ENCODE measurements at places on chromosomes 2 and 18.

GRCh38 chr18:22564036-22564435 lies 146.3 kb upstream of the CTAGE1 start:
- no peak for DNase-seq

GRCh38 chr2:81334046-81334445 lies 1029.5 kb upstream of the LRRTM1 start:
- no peak for DNase-seq

DNA sequence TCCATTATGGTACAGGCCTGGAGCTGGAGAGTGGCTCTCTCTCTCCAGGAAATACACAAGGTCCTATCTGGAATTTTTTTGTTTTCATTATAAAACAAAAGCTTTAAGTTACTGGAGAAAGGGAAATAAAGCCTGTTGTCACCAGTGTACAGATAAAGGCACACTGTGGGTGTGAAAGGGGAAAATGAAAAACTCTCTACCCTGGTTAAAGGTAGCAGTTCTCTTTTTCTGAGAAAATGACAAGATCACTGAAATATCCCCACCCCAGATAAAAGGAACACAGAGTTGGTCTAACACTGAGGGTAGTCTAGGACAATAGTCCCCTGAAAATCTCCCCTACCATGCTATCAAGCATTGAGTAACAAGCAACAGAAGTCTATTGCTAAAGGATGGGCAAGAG lies 438.7 kb downstream of the MBD2 start:
- no peak for DNase-seq

- DNase-seq: no peak
Measured at GRCh38 chr2:44967056-44967455, 25.6 kb downstream of the SIX3 start.

- DNase-seq: no peak
Measured at GRCh38 chr18:79632765-79633164, 46.8 kb upstream of the CTDP1 start.

GRCh38 chr2:233233618-233234230 lies 17.7 kb upstream of the ATG16L1 start:
- no peak for DNase-seq

DNA sequence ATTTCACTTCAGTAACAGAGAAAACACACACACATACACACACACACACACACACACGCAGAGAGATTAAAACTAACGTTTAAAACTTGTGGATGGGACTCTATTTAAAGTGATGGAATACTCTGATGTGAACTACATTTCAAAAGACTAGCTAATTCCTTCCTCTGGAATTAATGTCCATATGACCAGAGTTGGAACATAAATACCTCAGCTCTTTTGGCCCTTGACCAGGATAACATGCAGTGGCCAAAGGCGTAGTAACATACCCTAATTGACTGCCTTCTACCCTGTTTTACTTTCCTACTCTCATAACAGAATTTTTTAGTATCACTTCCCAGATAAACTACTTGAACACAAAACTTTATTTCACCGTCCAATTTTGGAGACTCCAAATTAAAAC lies 671.3 kb upstream of the CHAC2 start:
- no peak for DNase-seq

DNA sequence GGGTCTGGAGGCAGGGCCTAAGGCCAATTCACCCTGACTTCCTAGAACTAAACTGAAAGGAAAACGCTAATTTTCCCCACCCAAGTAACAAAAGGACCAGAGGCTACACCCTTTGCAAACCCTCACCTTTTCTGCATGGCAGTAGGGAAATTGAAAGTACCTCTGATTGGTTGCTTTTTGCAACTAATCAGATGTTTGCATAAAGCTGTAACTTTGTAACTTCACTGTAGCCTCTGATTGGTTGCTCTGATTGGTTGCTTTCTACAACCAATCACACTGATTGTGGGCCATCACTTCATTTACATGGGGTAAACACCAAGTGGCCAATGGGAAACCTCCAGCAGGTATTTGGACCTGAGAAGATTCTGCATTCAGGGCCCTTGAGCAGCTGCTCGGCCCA lies 20.8 kb downstream of the EIPR1 start:
- DNase-seq: no peak

DNA sequence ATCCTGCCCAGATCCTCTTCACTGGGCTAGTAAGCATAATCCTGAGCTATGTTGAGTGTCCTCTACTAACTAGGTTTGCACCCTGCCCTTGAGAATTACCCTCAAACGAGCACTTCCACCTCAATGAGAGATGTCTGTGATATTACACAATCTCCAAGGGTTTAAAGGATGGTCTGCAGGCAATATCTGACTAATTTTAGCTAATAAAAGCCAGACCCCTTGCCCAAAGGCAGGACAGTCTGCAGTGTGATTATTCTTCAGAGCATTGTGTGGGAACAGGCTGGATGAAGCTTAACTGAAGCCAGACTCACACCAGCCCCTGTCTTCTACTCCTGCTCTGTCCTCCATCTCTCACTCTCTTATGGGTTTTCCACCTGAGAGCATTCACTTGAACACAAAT lies 544.9 kb upstream of the DDX18 start:
- no peak for DNase-seq

GRCh38 chr2:235263205-235264120 lies 230.4 kb upstream of the AGAP1 start:
- no peak for DNase-seq

DNA sequence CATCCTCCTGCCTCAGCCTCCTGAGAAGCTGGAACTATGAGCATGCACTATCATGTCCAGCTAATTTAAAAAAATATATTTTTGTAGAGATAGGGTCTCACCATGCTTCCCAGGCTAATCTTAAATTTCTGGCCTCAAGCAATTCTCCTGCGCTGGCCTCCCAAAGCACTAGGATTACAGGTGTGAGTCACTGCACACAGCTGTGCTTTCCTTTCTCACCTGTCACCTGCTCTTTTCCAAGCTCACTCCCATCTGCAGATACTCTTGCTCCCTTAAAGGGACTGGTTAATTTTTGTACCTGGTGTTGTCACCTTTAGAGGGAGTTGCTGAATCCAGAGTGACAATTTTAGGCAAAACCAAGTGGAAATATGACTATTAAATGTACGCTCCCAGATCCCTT lies 178.2 kb downstream of the LOXHD1 start:
- no peak for DNase-seq

DNA sequence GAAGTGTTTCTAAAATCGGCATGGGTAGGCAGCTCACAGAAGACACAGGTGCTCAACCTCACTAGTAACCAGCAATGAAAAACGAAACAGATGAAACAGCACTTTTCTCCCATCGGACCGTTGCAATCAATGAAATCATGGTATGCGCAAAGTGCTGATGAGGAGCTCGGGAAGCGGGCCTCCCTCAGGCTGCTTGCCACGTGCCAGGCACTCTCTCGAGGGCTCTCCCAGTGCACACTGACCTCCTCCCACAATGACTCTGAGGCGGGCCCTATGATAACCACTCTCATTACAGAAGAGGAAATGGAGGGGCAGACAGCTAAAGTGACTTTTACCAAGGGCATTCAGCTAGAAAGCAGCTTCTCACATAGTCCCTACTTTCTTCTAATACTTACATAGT lies 3.8 kb upstream of the ANKRD23 start:
- DNase-seq: no peak

DNA sequence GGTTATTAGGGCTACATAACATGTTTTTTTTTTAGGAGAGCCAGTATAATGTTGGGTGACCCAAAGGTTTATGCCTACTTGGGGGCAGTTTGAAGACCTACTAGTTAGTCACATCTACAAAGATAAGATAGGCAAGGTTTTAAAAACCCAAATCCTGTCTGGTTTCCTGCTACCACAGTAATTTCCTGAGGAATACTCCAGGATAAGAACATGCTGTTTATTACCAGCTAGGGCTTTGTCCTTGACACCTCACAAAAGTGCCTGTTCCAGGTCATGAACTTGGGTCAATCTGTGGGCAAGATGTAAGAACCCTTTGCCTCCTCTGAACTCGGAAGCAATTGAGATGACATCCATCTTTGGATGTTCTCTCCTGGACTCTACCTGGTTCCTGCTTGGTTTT lies 38.2 kb downstream of the CDC42EP3 start:
- no peak for DNase-seq

GRCh38 chr18:10130606-10131005 lies 216.8 kb downstream of the VAPA start:
- DNase-seq: no peak
